GM23338 (cell line): ENCODE measurements at places on chromosomes 6 and 20. TPM values are rescaled to one million over a fixed set of nuclear protein-coding genes. Genes with fewer than 3 reads are reported as not detected.

Gene LY6G6C
- polyA plus RNA-seq, result 0.23 TPM in 1 of 2 replicates, not detected in the other

Gene MUC21
- polyA plus RNA-seq, result not detected in 2 replicates

Gene FOXC1
- polyA plus RNA-seq, result 0.13 and 0.21 TPM in 2 replicates

Gene IL17F
- 0.35 TPM in 1 of 2 replicates, not detected in the other for polyA plus RNA-seq
